ENCODE measurements at places on chromosomes 3 and 15. TPM values are rescaled to one million over a fixed set of nuclear protein-coding genes. Genes with fewer than 3 reads are reported as not detected.

Gene LRRC57
- polyA plus RNA-seq = 8.6 TPM

Gene KIF7
- polyA plus RNA-seq = 1.4 TPM

Gene DLEC1
- polyA plus RNA-seq = 0.52 TPM

Gene TP63
- 0.13 TPM for polyA plus RNA-seq

Gene HACD3
- polyA plus RNA-seq = 89.3 TPM

Gene LMOD3
- polyA plus RNA-seq = 0.28 TPM

Gene PSTPIP1
- polyA plus RNA-seq = 2.2 TPM

Gene RARB
- polyA plus RNA-seq = 8.3 TPM

Gene THPO
- polyA plus RNA-seq = 5.7 TPM

Gene GPR87
- polyA plus RNA-seq = not detected

Gene LHFPL4
- not detected for polyA plus RNA-seq

Gene GTF2A2
- polyA plus RNA-seq = 139 TPM

Gene CEMIP
- 0.11 TPM for polyA plus RNA-seq

Gene FAM81A
- polyA plus RNA-seq = 10.4 TPM

Gene MED12L
- polyA plus RNA-seq = 0.13 TPM

Gene FGD5
- 18.7 TPM for polyA plus RNA-seq

Gene GOLGA8O
- 0.28 TPM for polyA plus RNA-seq

Gene FGF7
- 3.8 TPM for polyA plus RNA-seq

Gene ITIH1
- polyA plus RNA-seq = not detected

Gene KNG1
- 710 TPM for polyA plus RNA-seq

Gene GATA2
- polyA plus RNA-seq = 22.9 TPM

Gene SLC41A3
- polyA plus RNA-seq = 31.6 TPM

Gene SYNPR
- not detected for polyA plus RNA-seq

Gene DTWD1
- polyA plus RNA-seq = 15.7 TPM

Gene DCP1A
- 4.9 TPM for polyA plus RNA-seq
